ENCODE measurements at places on chromosomes 1 and 21.

DNA sequence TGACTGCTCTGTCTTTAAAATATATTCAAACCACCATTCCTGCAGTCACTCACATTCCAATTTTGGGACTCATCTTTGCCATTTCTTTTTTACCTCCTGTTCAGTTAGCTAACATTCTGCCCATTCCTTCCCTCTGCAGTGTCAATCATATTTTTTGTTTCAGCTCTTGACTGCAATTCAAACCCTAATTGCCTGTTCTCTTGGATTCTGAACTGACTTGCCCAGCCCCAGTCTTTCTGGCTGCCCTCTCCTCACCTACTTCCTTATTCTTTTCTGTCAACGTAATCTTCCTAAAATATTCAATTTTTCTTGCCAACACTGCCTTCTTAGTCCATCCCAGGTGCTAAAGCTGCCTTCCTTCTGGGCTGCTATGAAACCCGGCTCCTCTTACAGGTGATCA is 6.1 kb downstream of the PRDM2 start:
- DNase-seq: no peak

GRCh38 chr1:37998913-37999429 is 6.3 kb downstream of the FHL3 start:
- no peak for DNase-seq

DNA sequence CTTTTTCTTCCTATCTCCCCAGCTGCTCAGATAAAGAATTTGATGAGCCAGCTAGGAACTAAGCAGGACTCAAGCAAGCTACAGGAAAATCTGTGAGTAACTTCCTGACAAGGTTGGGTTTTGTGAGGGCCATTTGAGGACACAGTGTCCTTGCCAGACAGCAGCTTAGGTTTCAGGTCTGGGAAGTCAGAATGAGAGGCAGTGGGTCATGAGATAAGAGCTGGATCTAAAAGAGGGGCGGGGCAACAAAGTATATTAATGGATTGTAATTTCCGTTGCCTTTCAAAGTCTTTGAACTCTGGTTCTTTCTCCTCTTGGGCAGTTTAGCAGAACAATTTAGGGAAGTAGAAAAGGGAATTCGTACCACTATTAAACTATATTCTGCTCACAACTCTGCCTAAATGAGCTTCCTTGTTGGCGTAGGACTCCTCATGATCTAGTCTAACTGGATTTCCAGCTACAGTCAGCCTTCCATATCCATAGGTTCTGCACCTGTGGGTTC is 16.6 kb downstream of the STX12 start:
- no peak for DNase-seq

DNA sequence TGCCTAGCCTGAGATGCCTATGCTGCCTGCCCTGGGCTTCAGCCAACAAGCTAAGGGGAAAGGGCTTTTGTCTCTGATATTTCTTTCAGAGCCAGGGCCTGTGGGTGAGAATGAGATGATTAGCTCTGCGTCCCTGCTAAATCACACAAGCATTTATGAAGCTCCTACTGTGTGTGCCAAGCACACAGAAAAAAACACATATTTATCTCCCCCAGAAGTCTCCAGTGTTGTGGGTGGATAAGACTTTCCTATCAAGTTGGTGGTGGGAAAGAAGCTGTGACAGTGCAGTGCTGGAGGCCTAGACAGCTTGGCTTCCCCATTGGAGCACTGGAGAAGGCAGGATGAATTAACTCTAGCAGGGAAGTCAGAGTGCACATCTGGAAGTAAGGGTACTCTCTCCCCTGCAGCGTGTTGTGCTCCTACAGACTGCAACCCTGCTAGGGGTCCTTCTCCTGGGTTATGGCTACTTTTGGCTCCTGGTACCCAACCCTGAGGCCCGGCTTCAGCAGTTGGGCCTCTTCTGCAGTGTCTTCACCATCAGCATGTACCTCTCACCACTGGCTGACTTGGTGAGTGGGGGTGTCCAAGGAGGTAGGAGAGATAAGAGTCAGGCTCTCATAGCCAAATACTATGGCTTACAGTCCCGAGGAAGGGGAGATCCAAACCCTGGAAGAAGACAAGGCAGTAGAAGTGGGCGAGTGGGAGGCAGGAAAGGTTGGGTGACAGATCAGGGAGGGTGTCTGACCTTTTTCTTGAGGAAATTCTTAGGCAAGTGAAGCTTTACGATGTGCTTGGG is 1.7 kb downstream of the SLC50A1 start:
- no peak for DNase-seq

DNA sequence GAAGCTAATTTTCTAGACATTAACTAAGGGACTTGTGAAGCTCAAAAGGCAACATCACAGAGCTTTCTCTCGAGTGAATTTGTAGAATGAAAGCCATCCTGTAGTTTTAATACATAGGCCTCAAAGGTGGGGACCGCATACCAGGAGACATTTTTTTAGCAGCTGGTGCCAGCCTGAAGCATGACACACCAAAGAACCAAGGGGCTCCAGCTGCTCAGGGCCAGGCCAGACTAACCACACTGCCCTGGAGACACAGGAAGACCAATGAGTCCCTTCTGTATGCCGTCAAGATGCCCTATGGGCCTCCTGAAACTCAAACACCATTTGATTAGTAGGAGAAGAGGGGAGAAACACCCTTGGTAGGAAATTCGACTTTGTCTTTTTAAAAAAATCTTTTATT is 113.9 kb upstream of the CACNA1E start:
- no peak for DNase-seq

DNA sequence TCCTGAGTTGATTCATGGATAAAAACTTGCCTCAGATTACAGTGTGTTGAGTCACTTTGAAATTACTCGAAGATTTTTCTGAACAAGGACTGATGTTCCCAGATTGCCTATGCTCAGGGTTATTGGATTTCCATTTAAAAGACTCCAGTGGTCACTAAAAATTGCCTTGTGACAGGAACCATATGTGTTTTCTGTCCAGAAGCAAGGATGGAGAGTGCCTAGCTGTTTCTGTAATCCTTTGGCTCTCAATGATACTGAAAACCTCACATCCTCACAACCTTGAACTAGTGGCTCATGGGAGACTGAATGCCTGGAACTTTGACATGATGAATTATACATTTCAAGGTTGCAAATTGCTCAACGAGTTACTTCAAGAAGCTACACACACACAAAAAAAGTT is 1271.8 kb downstream of the BRINP3 start:
- no peak for DNase-seq

- DNase-seq: no peak
These were observed 350.1 kb upstream of the GREM2 start for GRCh38 chr1:240962086-240962485.

- no peak for DNase-seq
These were observed 4.0 kb upstream of the SMIM12 start for GRCh38 chr1:34863501-34863900.

DNA sequence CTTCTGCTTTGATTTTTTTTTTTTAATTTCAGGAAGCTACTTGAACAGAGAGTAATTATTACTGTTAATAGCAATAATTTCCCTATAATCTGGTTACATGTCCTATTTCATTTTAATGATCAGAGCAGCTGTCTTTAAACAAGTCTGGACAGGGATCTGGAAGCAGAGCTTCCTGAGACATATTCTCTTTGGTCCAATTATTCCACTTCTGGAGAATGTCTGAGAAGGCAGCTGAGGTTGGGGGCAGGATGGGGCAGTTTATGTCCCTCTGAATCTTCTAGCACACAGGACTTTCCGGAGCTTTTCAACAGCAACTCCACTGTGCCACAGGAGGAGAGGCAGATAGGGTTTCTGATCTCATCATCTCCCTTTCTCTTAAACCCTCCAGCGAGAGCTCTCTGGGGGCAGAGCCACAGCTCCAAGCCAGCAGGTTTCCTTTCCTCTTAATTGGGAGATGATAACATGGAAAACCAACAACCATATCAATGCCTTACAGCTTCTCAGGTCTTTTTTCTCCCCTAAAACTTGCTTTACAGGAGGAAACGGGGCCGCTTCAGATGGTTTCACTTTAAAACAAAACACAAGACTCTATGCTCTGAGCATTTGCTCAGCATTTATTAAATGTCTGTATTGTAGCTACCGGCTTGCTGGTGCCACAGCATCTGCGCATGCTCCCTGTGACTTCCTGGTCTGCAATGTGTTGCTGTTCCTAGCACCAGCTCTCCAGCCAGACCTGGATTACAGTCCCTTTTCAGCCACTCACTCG is 425.7 kb upstream of the USP24 start:
- no peak for DNase-seq

- no peak for DNase-seq
These were observed 122.6 kb upstream of the AJAP1 start for GRCh38 chr1:4531842-4532241.

DNA sequence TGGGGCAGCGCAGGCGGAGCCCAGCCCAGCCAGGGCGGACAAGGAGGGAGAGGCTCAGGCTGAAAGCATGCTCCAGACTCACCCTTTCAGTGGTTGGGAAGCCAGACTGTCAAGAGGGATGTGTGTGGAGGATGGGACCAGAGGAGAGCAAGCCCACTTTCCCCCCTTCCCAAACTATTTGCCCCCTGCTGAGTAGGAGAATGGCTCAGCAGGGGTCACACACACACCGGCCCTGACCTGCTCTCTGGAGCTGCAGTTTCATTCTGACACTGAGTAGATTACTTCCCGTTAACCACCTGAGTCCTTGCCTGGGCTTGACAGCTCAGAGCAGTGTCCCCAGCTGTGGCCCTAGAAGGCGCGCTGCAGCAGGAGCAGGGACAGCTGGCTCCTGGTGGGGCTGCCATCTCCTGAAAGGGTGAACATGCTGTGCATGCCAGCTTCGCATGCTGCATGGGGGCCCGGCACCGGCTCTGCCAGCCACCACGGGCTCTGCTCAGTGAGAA is 51.6 kb upstream of the CNTN2 start:
- DNase-seq: peak; percentile 50

DNA sequence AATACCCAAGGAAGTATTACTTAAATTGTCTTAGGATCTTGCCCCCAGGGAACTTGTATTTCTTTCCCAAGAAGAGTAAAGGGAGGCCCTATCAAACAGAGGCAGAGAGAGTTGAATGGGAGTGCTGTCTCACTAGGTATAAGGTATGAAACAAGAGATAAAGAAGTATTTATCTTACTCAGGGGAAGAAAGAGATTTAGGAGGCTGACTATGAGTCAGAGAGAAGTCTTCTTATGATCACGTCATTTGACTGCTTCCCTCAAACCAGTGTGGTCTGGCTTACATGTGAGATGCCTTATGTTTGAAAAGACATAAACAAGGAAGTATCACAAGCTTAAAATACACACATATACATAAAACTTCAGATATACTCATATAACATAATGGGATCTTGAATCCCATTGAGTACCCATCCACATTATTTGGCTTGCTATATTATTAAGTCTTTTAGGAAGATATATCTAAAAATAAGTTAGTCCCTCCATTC is 29.6 kb downstream of the DUSP10 start:
- DNase-seq: no peak

- DNase-seq: no peak
These were observed 5.9 kb downstream of the LRP8 start for GRCh38 chr1:53321776-53322602.

GRCh38 chr1:156100205-156100995 is 14.1 kb upstream of the LMNA start:
- peak; percentile 24 for DNase-seq

DNA sequence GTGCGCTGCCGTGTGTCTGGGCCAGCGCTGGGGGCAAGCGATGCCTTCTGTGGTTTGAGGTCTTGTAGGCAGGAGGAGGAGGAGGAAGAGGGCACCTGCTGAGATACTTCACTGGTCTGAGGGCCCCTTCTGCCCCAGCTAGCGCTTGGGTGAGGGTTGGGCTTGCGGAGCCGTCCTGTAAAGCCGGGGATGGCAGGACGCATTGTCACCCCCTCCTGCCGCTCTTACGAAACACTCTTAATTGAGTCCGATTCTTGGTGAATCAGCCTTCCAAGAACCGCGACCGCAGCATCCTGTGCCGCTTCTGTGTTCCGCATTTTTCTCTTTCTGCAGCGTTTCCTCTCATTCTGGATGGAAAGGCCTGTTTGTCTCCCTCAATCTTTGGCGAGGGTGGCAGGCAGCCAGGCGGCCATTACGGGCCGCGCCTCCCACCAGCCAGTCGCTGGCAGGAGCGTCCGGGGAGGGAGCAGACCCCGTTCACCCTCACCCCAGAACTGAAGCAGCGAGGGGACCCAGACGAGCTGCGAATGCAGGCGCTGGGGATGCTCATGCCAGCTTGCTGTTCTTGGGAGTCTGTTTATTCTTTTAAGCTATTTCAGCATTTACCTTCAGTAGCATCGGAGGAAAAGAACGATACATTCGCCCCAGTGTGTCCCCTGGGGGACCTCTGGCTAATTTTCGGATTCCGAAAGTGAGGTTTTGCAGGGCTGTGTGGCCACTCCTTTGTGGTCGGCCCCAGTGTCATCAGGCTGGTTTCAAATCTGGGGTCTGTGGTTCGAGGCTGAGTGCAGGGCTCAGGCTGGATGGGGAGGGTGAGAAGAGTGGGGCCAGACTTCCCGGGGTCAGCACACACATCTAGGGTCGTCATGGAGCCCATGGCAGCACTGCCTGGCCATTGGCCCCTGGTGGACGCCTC is 62.7 kb downstream of the SKI start:
- DNase-seq: no peak

- no peak for DNase-seq
These were observed 4.4 kb downstream of the PIGR start for GRCh38 chr1:206941766-206942418.

DNA sequence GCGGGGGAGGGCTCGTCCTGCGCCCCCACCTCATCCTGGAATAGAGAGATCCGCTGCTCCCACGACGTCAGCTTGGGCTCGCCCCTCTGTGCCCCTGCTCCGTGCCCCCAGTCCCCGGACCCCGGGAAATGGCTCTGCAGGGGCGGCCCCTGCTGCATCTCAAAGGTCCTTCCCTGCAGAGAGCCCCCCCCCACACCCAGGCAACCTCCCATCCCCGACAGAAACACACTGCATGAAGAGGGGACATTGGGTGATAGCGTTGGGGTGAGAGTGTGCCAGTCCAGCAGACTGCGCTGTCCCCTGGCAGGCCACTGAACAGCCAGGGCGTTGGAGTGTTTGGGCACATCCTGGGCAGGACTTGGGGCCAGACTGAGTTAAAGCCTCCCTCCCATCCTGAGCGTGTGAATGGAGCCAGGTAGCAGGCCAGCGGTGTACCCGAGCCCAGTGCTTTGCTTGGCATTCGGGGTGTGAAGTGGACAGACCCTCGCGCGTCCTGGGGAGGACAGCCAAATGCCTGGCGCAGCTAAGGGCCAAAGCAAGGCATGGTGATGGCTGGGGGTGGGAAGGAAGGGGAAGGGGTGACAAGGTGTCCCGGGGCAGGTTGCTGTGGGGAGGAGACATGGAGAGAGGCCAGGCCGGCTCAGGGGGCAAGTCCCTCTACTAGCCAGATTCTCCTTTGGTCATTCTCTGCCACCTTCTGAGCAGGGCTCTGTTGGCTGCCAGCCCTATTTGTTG is 633 bp upstream of the ETNK2 start:
- no peak for DNase-seq

GRCh38 chr1:60427701-60428100 is 354.1 kb upstream of the C1orf87 start:
- peak; percentile 90 for DNase-seq

- DNase-seq: no peak
These were observed 16.1 kb upstream of the ARF1 start for GRCh38 chr1:228066416-228066815.

DNA sequence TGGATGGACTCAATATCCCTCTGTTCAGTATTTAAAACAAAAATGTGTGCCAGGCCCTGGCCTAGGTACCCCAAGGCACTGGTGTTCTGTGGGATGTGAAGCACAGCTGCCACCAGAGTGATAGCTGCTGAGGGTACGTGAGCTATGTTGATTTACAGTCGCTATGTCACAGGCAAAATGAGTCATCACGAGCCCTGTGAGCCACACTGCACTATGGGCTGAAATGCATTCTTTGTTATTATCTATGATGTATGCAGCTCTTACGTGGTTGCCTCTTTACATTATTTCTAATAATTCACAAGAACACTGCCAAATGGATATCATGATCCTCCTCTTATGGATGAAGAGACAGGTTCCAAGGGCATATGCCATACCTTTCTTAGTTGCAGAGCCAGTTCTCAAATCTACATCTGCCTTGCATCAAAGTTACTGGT is 2.1 kb downstream of the TEX38 start:
- DNase-seq: no peak

Data from COR-L47 (cell line).